RCC 7860 (cell line): ENCODE measurements at places on chromosomes 12 and 14.

DNA sequence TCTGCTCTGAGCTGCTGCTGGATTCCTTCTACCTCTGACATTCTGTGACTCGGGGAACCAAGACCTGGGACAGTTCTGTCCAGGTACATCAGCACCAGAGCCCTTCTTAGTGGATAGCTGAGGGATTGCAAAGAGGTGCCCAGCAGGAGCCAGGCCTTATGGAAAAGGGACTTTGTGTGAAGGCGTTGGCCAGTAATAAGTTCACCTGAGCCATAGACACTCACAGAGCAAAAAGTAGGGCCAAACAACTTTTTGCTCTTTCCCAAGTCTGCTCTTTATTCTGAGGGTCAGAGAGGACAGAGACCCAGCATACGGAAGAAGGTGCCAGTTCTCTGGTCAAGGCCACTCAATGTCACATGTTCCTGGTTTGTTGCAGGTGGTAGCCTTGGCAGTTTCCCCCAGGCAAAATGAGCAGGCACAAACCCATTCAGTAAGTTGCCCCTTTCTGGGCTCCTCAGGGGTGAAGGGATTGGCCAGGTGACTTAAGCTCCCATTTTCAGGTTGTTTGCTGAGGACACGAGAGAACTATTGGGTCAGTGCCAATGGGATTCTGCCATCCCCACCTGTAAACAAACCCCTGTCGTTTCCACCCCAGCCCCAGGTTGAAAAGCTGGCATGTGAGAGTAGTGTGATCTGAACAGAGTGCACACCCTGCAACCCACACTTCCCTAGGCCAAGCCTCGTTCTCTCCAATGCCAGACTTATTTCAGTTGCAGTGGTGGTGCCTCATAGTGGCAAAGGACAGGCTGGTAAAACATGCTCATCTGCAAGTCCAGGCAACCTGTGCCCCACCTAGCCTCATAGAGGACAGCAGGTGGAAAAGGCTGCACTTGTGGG is 150.3 kb downstream of the SMOC1 start:
- DNase-seq, result no peak

DNA sequence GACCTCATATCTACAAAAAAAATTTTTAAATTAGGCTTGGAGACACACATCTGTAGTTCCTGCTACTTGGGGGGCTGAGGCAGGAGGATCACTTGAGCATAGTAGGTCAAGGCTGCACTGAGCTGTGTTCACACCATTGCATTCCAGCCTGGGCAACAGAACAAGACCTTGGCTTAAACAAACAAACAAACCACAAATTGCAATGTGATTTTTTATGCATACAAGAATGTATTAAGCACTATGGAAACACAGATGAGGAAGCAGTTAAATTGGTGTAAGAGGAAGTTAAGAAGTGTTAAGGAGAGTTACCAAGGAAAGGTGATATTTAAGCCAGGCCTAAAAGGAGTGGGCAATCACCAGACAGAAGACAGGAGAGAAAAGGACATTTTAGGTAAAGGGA is 83.6 kb upstream of the HECTD1 start:
- no peak for DNase-seq

DNA sequence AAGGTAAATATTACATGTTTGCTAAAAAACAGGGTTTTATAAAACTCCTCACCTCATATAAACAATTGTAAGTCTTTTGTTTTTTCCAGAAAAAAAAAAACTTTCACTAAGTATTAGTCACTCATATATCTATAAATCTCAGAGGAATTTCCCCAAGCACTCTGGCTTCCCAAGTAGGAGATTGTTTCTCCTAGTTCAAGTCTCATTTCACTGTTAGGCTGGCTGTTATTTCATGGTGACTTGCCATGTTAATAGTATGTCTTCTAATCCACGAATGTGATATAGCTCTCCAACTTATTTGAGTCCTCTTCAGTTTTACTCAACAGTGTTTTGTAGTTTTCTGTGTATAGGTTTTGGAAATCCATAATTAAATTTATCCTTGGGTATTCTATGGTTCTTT is 61.6 kb downstream of the CAPZA3 start:
- no peak for DNase-seq

DNA sequence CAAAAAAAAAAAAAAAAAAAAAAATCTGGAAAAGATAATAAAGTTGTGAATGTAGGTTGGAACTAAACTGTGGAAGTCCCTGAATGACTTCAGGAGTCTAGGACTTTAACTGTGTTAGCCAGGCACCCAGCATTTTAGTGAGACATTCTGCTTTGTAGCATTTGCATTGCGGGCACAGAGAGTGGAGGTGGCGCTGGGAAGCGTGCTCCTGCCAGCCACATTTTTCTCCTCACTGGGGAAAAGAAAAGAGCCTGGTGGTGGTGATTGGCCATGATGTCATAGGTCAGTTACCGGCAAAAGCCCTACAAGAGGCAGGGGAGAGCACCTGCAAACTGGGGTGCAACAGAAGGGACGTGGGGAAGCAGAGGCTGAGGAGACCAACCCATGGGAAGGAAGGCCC is 9.7 kb upstream of the GAPDH start:
- DNase-seq, result no peak

DNA sequence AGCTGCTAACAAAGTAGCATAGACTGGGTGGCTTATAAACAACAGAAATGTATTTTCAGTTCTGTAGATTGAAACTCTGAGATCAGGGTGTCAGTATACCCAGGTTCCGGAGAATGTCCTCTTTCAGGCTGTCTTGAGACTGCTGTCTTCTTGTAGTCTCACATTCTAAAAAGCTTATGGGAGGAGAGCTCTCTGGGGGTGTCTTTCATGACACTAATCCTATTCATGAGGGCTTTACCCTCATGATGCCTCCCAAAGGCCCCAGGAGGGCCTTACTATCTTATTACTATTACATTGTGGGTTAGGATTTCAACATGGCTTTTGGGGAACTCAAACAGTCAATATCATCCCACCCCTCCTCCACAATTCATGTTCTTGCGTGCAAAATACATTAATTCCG is 94.3 kb downstream of the AEBP2 start:
- DNase-seq, result no peak

GRCh38 chr12:14833952-14834351 is 9.4 kb downstream of the ART4 start:
- DNase-seq, result peak; percentile 36

- DNase-seq, result no peak
Measured at GRCh38 chr14:34013721-34014060, 62.8 kb upstream of the EGLN3 start.

GRCh38 chr12:103501447-103501846 is 5.7 kb upstream of the C12orf42 start:
- no peak for DNase-seq

DNA sequence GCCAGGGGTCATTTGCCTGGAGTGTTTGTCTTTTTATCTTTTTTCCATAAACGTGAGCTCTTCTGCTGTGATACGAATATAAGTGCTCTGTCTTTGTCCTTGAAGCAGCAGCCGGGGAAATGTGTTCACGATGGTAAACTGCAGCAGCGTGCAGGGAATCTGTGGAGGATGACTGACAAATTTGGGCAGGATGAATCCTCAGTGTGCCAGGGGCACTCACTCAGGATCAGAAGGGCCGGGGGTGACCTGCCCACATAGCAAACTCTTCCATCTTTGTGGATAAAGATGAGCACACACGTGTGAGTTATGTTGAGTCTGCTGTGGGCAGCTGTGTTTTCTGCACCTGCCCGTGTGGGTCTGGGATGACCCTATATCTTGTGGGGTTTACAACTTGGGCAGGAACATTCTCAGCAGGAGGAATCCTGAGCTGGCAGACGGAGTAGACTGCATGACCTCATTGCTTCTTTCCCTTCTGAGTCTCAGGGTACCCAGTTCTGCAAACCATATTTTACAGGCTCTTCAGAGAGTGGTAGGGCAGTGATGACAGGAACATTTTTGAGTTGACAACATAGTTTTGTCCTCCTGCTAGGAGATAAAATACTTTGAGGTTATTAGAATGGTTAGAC is 711 bp downstream of the ANO4 start:
- DNase-seq, result no peak

DNA sequence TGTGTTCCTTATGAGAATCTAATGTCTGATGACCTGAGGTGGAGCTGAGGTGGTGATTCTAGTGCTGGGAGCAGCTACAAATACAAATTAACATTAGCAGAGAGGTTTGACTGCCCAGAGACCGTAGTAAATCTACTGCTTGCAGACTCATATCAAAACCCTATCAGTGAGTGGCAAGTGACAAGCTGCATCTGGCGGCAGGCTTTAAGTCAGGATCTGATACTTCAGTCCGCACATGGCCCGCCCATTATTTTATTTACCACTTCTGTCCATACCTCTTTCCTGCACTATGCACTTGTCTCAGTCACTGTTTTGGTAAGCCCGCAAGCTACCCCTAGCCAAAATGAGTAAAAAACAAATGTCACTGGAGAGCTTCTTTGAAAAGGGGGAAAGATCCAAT is 11.4 kb downstream of the CEP128 start:
- no peak for DNase-seq

DNA sequence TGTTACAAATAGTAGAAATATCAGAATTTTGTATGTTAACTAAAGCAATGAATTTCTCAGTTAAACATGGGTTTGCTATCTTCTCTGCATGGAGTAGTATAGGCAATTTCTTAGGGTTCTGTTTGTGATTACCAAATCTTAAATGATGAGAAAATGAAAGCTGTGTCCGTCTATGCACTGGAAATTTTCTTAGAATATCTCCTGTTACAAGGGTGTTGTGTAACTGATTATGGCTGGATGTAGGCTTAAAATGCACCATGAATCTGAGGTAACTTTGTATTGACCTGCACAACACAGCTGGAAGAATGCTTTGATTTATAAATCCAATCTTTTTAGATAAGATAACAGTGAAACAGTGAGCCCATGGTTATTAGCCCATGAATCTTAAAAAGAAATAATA is 17.8 kb downstream of the TRIP11 start:
- no peak for DNase-seq

DNA sequence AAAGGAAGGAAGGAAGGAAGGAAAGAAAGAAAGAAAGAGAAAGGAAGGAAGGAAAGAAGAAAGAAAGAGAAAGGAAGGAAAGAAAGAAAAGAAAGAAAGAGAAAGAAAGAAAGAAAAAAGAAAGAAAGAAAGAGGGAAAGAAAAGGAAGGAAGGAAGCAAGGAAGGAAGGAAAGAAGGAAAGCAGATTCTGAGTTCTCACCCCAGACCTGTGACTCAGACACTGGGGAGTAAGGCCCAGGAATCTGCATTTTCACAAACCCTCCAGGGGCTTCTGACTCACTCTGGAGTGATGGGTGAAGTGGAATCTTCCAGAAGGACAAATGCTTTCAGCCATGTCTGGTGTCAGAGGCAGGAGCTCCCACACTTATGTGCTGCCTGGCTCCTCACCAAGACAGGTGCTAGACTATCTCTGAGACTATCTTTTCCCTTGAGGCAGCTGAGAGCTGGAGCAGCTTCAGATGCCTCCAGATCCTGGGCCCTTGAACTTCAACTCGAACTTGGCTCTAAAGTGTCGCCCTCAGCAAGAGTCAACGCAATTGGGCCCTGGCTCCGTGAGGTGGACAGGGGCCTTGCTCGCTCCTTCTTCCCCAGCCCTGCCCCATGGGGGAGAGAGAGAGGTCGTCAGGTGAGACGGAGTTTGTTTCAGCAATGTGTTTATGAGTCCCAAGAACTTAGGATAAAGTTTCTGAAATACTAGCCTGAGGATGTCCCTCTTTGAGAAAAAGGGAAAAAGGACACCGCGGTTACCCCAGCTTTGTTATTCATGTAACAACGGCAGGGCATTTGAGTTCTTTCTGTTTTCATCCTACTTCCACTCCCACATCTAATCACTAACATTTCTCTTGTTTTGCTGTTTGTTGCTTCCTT is 19.8 kb upstream of the SCARB1 start:
- DNase-seq, result peak; percentile 5

DNA sequence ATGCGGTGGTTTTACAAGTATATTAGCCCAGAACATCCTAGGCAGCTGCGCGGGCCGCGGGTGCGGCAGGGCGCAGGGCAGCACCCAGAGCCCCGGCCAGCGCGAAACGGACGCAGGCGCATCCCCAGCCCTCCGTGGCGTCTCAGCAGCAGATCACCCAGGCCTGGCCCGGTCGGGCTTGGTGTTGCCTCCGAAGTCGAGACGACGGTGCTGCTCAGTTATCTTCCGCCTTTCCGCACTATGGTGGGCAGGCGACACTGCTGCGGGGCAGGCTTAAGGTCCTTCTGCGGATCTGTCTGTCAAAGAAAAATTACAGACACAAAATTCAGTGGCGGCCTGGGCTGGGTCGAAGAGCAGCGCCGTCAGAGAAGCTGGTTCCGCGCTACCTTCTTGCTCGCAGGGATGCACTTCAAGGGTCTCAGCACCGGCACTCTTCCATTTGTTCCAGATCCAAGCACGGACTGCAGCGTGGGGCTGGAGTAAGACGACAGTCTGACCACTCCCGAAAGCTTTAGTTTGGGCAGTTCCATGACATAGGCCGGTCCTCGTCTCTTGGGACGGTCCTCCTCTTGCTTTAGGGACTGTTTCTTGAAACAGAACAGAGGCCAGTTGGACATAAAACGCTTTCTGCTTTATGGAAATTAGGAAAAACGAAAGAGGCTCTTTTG is 75.8 kb downstream of the MOK start:
- DNase-seq, result no peak

- no peak for DNase-seq
Measured at GRCh38 chr14:76968621-76969063, 59.9 kb downstream of the IRF2BPL start.

DNA sequence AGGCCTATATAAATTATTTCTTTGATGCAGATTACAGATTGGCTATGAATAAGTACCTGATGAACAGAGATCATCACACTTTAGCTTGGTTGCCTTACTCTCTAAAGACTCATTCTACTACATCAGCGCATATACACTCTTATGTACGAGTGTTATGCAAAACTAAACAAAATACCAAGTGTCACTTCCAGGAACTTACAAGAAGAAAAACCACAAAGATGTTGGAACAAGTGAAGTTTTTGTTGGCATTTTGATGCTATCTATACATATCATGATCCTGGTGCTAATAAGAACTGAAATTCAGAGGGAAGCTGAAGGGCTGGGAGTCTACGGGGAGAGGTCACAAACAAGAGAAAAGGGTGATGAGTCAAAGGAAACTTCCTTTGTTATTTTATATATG is 47.9 kb upstream of the CERS5 start:
- no peak for DNase-seq

- no peak for DNase-seq
Measured at GRCh38 chr12:4829793-4830162, 79.9 kb upstream of the KCNA1 start.

DNA sequence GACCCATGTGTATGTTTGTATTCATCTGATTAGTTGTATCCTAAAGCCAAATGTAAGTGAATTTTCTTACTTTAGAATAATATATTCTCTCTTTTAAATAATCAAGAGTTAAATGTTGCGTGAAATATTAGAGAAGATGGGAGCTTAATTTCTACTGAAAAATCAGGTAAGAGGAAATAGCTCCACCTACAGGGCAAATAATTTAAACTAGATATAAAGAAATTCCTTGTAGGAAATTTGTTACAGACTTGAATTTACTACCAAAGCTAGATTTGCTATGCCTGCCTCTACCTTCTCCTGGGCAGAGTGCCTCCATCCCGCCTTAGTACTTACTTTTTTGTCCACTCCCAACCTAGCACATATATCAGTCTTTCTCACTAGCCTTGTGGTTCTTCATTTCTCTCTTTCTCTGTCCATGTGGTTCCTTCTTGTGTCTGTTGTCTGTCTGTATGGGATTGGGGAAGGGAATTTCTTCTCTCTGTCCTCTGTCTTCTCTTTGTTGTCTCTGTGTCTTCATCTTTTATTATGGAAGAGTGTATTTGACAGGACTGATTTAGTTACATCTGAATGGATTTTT is 44.7 kb downstream of the PALS1 start:
- DNase-seq, result peak; percentile 19

GRCh38 chr12:104462931-104463339 is 6.2 kb downstream of the CHST11 start:
- no peak for DNase-seq
